GM23248 (cell line): ENCODE measurements at places on chromosomes 5 and 9. TPM values are rescaled to one million over a fixed set of nuclear protein-coding genes. Genes with fewer than 3 reads are reported as not detected.
A peak's percentile ranks its signal among the peaks of the same experiment; 100 is the strongest.

GRCh38 chr5:108078345-108078744 lies 303.6 kb downstream of the FBXL17 start:
- H3K27me3 ChIP-seq: no peaks in the 10 kb centered on the region
- no peak for DNase-seq
- H3K4me1 ChIP-seq: no peaks in the 10 kb centered on the region
- H3K27ac ChIP-seq: no peak overlapping the region

- H3K27me3 ChIP-seq: no peaks in the 10 kb centered on the region
- peak; percentile 30 for DNase-seq
- H3K4me3 ChIP-seq: no peak overlapping the region
- H3K27ac ChIP-seq: no peak overlapping the region
- peaks cover 1% of the 10 kb centered on the region; the same call in 1 of the 2 replicates for H3K4me1 ChIP-seq
These were observed 3.7 kb upstream of the BAAT start for GRCh38 chr9:101388507-101388993.

DNA sequence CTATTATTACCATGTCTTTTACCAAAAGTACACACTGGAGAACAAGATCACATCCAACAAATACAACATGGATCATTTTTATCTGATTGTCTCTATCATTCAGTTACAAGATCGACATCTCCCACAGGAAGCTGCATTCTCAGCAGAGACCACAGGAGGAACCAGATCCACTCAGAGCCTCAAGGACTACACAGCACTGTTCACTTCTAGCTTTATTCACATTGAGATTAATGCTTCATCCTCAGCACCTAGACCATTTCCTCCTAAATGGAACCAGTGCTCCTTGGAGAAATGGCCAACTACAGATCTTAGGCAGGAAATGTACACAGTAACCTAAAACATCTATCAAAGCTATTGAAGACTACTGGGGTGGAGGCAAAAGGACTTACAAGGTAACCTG lies 13.3 kb upstream of the C5orf15 start:
- no peak overlapping the region for H3K27ac ChIP-seq
- H3K4me3 ChIP-seq: no peak overlapping the region
- H3K27me3 ChIP-seq: no peaks in the 10 kb centered on the region

GRCh38 chr5:62574599-62574998 lies 4.0 kb upstream of the LRRC70 start:
- no peak overlapping the region for H3K4me3 ChIP-seq
- H3K36me3 ChIP-seq: no peaks in the 10 kb centered on the region
- H3K27ac ChIP-seq: no peak overlapping the region
- no peak for DNase-seq
- no peaks in the 10 kb centered on the region for H3K27me3 ChIP-seq

ARSI gene
- total RNA-seq: 4.2 and 4.3 TPM in 2 replicates

GDA gene
- not detected in 2 replicates for total RNA-seq

DNA sequence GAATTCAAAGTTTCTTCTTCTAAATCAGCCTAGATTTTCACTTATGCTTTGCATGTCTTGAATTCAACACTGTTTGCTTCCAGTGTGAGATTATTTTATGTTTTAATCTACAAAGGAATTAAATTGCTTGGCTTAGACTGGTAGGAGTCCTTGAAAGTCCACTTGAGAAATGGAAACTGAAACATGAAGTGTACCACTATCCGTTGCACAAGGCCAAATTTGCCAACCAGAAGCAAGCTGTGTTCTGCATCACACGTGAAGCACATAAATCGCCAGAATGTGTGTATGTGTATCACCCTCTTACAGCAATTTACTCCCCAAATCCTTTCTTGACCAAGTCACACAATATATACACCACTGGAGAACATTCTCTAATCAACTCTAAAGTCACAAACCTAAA lies 10.3 kb downstream of the SEMA6A start:
- H3K27ac ChIP-seq: no peak overlapping the region
- H3K36me3 ChIP-seq: no peaks in the 10 kb centered on the region
- no peak for DNase-seq
- no peaks in the 10 kb centered on the region for H3K4me1 ChIP-seq

- H3K27ac ChIP-seq: no peak overlapping the region
- H3K36me3 ChIP-seq: no peaks in the 10 kb centered on the region
- H3K27me3 ChIP-seq: peaks cover 12% of the 10 kb centered on the region
- H3K4me3 ChIP-seq: no peak overlapping the region
- H3K4me1 ChIP-seq: no peaks in the 10 kb centered on the region
- DNase-seq: no peak
These were observed 58.7 kb upstream of the RNU6ATAC start for GRCh38 chr9:134223091-134223490.

DNA sequence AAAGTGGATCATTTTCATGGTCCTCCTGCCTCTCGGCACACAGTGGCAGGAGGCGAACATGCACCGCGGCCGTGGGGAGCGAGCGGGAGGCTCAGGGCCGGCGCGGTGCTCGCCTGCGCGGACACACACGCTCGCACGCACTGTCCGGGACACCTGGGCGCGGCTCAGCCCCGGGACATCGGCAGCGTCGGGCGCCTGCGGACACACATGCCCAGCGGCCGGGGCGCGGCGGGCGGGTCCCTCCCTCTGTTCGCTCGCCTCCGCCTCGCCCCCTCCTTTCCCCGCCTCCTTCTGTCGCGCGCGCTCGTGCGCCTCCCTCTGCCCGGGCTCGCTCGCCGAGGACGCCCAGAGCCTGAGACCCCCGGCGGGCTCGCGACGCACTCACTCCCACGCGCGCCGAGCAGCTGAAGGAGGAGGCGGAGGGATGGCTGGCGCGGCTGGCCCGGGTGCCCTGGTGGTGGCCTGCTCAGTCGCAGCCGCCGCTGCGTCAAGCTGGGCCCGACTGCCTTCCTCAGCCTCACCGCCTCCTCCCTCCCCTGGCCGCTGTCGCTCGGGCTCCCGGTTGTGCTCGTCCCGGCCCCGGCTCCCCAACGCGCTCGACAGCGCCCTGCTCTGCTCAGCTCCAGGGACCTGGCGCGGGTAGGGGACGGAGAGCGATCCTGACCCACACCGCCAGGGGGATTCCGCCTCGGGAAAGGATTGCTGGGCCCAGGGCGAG lies at the start of gene FRMD3:
Gene FRMD3, minus strand, starts transcription at position 230 of the 718 bp plus-strand sequence. Its CDS starts 170 bp downstream, at position 60.
- H3K36me3 ChIP-seq: no peaks in the 10 kb centered on the region
- peak; percentile 78 for DNase-seq
- H3K27me3 ChIP-seq: 0 out of 2 replicates have a peak, but pooled peaks cover 3% of the 10 kb centered on the region
- H3K4me1 ChIP-seq: no peaks in the 10 kb centered on the region
- no peak within 1 kb of the TSS for H3K27ac ChIP-seq
- H3K4me3 ChIP-seq: peak within 1 kb of the TSS; percentile 67

GRCh38 chr5:34652466-34652865 lies 3.7 kb upstream of the RAI14 start:
- no peaks in the 10 kb centered on the region for H3K27me3 ChIP-seq
- no peak overlapping the region for H3K27ac ChIP-seq
- no peaks in the 10 kb centered on the region for H3K36me3 ChIP-seq
- H3K4me1 ChIP-seq: peaks cover 22% of the 10 kb centered on the region

GRCh38 chr5:44969825-44970224 lies 161.1 kb downstream of the MRPS30 start:
- H3K4me1 ChIP-seq: no peaks in the 10 kb centered on the region
- H3K36me3 ChIP-seq: no peaks in the 10 kb centered on the region
- no peak for DNase-seq
- H3K27ac ChIP-seq: no peak overlapping the region

GRCh38 chr5:127203818-127204217 lies 86.8 kb upstream of the MEGF10 start:
- no peak overlapping the region for H3K27ac ChIP-seq
- no peak overlapping the region for H3K4me3 ChIP-seq
- H3K4me1 ChIP-seq: peaks cover 23% of the 10 kb centered on the region
- peaks cover 30% of the 10 kb centered on the region for H3K27me3 ChIP-seq
- H3K36me3 ChIP-seq: no peaks in the 10 kb centered on the region

LHX3 gene
- total RNA-seq: not detected in 2 replicates

- peaks cover 26% of the 10 kb centered on the region for H3K4me1 ChIP-seq
- no peaks in the 10 kb centered on the region for H3K27me3 ChIP-seq
- no peak for DNase-seq
- H3K4me3 ChIP-seq: no peak overlapping the region
- peaks cover 39% of the 10 kb centered on the region for H3K36me3 ChIP-seq
These were observed 9.4 kb downstream of the SKP2 start for GRCh38 chr5:36161361-36161760.

DNA sequence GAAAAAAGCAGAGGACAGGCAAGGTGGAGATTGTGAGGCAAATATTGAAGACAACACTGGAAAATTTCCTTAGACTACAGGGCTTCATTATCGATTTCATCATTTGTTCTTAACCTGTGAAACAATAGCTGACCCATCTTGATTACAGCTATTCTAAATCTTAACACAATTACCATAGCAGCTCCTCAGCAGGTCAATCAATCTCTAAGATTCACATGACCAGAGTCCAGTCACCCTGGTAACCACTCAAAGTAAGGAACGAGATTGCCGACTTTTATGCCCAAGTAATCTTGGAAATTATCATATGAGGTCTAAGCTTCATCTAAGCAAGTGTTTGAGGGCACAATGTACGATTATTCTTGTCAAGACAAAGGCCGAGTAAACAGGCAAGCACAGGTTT lies 93.8 kb downstream of the TTC39B start:
- no peak for DNase-seq
- H3K4me1 ChIP-seq: peaks cover 14% of the 10 kb centered on the region
- H3K4me3 ChIP-seq: no peak overlapping the region
- no peak overlapping the region for H3K27ac ChIP-seq

ICE1 gene
- 13.4 and 17.0 TPM in 2 replicates for total RNA-seq

DDX4 gene
- total RNA-seq: not detected in 2 replicates
